Fibroblast of skin of right quadriceps (primary cell): ENCODE measurements at places on chromosomes 7 and 10.

GRCh38 chr7:47506382-47507339, 75.2 kb downstream of the TNS3 start:
- peak; percentile 94 for DNase-seq

GRCh38 chr10:32055478-32056135, 618 bp downstream of the KIF5B start:
- peak; percentile 52 for DNase-seq

DNA sequence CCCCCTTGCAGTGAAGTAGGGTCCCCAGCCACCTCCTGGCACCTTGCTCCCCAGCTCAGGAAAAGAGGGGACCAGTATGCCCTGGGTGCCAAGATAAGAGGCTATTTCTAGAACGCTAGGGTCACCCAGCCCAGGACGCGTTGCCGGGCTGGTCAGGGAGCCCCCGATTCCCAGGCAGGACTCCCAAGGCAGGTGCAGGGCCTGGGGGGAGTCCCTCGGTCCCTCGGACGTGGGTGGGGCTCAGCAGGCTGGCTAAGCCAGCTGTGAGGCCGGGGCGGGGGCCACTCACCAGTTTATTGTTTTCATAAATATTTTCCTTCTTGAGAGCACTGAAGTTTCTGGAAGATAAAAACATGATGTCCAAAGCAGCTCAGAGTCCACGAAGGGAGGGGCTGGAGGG, 9.3 kb downstream of the MICALL2 start:
- no peak for DNase-seq

GRCh38 chr10:82934947-82935346, 1060.0 kb downstream of the NRG3 start:
- DNase-seq = no peak

DNA sequence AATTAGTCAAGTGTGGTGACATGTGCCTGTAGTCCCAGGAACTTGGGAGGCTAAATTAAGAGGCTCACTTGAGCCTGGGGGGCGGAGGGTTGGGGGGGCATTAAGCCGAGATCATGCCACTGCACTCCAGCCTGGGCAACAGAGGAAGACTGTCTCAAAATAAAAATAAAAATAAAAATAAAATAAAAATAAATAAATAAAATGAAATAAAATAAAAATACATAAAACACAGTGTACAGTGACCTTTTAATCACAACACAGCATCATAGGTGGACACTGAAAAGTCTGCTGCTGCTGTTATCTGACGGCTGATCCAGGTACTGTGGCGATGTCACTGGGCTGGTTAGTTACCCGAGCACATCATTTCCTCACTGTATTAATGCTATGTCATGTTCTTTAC, 27.1 kb downstream of the LARP4B start:
- no peak for DNase-seq

GRCh38 chr10:92848441-92849233, at the start of gene EXOC6:
TSS of gene EXOC6 (plus strand) at chr10:92848520. CDS start at chr10:92848534, 14 bp downstream.
- peak; percentile 69 for DNase-seq

DNA sequence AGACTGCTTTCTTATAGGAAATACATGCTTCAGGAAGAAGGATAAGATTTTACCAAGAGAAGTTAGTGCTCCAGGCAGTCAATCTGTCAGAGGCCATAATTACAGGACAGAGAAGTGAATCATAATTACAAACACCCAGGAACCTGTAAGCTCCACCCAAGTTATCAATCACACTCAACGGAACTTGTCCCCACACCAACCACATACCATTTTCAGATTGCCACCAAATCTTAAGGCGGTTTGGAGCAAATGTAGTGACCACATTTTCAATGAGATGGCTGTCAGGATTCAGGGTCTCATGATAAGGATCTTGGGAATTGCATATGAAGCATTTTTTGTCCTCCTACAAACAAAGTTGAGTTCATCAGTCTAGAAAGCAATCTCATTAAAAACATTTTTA, 4.8 kb downstream of the LAMB1 start:
- DNase-seq = peak; percentile 52
